ENCODE measurements at places on chromosomes 12 and 14.

- DNase-seq = peak; percentile 73
Measured at GRCh38 chr12:109264095-109264942, 44.8 kb downstream of the FOXN4 start.

DNA sequence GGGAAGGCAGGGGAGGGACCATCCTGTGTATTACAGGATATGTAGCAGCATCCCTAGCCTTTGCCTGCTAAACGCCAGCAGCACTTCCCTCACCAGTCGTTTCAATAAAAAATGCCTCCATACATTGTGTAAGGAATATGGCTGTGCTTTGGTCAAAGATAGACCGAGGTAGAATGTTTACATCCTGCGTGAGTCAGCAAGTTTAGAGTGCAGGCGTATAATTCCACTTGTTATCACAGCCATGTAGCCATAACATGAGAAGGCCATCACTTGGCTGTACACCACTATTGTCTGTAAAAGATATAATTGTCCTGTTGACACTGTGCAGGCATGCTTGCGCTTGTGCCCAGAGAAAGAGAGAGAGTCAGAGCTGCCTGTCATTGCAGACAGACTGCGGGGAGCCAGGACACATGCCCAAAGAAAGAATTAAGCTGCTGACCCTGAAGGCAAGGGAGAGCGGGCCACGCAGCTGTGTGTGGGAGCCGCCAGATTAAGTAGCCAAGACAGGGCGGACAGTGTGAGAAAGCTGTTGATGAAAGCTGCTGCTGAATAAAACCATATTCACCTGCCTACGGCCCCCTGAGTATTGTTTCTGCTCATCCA is 68.4 kb downstream of the CRACR2A start:
- no peak for DNase-seq

DNA sequence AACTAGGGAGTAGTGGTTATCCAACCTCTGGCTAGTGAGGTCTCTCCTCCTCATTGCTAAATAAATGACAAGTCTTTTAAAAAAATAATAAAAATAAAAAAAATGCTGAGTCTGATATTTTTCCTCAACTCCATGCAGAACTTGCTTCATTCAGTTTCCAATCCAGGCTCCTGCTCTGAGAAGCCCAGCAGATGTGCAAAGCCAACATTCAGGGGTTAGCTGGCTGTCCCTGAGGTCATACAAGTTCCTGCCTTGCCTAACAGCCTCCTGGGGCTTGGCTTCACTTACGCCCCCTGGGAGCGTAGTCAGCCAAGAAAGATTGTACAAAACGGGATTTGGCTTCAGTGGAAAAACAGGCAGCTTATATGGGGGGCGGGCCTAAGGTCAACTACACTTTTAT is 23.3 kb downstream of the RTRAF start:
- DNase-seq = no peak

DNA sequence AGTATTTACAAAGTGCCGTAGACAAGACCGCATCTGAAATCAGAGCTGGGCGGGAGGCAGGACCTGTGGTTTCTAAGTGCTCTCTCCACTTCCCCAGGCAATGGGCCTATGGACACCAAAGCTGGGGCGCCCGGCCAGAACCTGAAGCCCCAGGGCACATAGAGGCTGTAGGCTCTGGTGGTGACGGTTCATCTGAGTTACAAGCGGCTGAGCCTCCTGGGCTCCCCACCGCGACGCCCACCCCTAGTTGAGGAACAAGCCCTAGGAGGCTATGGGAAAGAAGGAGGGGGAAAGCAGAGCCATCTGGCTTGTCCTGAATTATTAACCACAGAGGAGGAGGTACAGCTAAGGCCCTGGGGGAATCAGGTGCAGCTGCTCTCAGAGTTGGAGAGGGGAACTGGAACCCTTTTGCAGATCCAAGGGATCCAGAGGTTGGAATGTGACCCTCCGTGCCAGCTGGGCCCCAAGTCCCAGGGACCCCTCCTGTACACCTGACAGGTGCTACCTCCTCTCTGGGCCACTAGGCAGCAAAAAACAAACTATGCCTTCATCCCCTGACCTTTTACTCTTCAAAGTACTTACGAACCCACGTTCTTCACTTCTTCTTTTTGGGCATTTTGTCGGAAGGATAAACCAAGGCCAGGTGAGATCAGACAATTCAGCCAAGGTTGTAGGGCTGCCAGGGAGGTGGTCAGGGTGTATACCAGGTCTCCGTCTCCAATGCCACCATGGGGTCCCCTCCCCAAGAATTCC is 77.2 kb downstream of the ARL6IP4 start:
- no peak for DNase-seq

GRCh38 chr14:77026930-77027537 is 1.5 kb downstream of the IRF2BPL start:
- peak; percentile 61 for DNase-seq

All from activated CD4-positive, alpha-beta memory T cell treated with anti-CD3 and anti-CD28 coated beads for 36 hours (primary cell).